AG08396 (cell line): ENCODE measurements at places on chromosomes 6 and 20.

GRCh38 chr20:60191014-60191413 is 232.8 kb downstream of the CDH26 start:
- DNase-seq, result no peak

DNA sequence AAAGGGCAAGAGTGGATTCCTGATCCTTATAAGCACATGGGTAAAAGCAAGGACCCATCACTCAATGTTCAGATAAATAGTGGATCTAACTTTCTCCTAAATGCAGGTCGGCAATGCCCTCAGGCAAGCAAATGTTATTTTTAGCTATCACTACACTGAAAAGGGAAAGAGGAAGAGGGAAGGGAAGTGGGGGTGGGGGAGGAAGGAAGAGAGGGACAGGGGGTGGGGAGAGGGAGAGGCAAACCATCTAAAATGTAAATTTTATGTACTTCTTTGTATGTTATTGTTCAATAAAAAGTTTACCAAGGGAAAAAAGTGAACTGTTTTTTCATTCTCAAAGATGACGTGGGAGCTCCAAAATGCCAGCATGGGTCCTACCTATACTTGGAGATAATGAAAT is 44.2 kb downstream of the CHD6 start:
- DNase-seq, result no peak

DNA sequence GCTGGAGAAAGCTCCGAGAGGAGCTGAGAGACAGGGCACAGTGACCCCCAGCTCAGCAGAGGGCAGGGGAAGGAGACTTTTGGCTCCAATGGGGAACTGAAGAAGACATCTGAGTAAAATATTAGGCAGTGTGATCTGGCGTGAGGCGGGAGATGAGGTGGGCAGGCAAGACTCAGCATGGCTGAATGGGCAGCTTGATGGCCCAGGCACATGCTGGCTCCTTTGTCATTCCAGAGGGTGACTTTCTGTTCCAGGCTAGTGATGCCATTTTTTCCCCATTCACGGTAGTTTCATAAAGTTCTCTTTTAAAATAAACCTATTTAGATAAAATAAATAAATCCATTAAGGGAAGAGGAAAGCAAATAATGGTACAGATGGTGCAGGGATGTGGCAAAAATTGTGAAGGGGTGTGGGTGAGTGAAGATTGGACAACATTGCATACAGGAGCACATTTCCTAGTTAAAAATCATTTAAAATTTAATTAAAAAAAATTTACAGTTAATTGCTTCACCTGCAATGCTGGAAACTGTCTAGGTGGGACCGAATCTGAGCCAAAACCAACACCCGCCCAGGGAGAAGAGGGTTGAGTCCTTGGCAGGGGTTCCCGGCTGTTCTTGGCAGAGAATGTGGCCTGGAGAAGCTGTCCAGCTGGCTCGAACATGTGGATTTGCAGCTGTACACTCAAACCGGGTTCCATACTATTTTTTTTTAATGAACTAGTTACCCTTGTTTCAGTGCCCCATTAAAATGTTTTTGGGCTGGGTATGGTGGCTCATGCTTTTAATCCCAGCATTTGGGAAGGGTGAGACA is 41.7 kb upstream of the PRELID3B start:
- DNase-seq, result no peak

DNA sequence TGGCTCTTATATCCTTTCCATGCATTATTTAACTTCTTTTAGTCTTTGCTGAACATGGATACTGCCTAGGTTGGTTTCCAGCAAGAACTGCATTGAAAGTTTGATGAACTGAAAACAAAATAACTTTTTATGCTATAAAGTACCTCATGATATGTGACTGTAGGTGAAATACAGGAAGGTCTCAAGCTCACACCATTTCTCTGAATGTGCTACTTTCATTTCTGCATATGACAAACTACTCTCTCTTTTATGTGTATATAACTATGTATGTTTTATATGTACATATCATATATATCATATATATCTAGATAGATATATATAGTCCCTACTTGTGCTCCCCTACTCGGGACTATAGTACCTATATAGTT is 65.9 kb downstream of the AIG1 start:
- no peak for DNase-seq

- no peak for DNase-seq
These were observed 89.4 kb upstream of the EZR start for GRCh38 chr6:158908606-158909005.

DNA sequence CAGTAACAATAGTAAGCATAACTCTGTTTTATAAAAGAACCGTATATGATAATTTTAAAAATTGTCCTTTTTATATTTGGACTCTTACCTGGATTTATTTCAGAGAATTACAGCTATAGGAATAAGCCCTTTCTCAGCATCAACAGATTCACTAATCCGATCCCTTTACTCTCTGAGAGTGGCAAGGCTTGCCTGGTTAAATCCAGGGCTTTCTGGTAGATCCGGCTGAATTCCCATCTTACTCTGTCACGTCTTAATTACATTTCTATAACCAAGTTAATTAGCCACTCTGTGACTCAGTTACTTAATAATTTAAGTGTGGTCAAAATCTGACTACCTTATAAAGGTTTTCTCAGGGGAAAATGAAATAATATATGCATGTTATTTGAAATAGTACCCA is 294.7 kb downstream of the FRK start:
- DNase-seq, result no peak

GRCh38 chr6:41347378-41348050 is 12.1 kb downstream of the NCR2 start:
- DNase-seq, result no peak

GRCh38 chr6:122008101-122008999 is 391.1 kb upstream of the HSF2 start:
- peak; percentile 28 for DNase-seq

- no peak for DNase-seq
These were observed 372 bp downstream of the JARID2 start for GRCh38 chr6:15246217-15246665.

DNA sequence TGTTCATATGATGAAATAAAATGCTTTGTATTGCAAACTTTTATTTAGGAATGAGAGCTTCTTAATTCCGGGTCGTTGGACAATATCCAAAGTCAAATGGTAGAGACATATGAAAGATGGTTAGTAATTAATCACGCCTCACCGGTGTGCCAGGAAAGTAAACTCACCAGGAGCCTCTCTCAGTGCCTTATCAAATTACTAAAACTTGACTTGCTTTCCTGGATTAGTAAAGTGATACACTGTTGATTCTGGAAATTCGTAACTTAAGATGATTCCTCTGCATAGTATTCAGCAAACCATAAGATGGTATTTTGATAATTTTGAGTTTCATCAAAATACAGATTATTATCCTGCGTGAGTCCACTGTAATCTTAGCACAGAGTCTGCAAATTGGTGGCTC is 115.2 kb downstream of the PAX1 start:
- DNase-seq, result no peak

GRCh38 chr20:50689864-50690649 is 1.3 kb downstream of the RIPOR3 start:
- DNase-seq, result peak; percentile 4

DNA sequence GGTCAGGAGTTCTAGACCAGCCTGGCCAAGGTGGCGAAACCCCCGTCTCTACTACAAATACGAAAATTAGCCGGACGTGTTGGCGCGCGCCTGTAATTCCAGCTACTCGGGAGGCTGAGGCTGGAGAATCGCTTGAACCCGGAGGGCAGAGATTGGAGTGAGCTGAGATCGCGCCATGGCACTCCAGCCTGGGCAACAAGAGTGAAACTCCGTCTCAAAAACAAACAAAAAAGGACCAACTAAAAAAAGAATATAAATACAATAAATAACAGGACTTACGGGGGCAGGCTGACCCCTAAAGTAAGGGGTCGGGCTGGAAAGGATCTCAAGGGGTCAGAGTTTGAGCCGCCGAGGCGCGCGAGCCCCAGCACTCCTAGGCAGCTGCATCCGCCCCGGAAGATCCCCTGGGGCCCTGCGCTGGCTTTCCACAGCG is 509 bp upstream of the TPD52L2 start:
- DNase-seq, result no peak

DNA sequence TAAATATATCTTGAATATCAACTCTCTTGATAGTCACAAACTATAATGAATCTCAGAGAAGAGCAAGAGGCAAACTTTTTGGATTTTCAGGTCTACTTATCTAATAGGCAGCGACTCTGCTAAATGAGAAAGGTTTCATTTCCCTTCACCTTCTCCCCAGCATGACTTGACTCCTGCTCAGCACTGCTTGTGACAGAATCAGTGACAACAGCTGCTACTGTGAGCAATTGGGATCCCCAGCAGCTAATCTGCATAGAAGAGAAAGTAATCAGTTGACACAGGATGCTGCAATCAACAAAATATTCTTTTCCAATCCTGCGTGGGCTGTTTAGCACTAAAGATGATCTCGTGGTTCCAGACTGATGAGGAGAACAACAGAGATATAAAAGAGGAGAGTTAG is 205.5 kb downstream of the MMUT start:
- DNase-seq, result no peak

- no peak for DNase-seq
These were observed 357.5 kb downstream of the ESR1 start for GRCh38 chr6:152164957-152165356.

DNA sequence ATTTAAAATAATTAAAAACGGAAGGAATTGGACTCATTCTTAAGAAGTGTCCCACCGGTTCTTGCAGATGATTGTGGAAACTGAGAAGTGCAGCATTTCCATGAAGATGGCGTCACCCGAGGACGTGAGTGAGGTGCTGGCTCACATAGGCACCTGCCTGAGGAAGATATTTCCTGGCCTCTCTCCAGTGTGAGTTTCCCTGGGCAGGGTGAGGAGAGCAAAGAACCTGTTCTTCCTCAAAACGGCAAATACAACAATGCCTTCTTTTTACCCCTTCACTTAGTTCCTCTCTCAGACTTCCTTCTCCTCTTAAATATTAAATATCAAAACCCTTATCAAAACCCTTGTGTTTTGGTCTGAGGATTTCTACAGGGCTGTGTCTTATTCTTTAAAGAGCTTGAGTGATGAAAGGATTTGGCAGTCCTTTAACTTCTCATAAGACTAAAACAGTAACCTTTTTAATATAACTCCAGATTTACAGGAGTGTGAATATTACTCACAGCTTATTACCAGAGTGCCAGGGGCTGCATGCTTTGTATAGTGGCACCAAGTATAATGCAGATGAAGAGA is 156.3 kb downstream of the CARMIL1 start:
- DNase-seq, result no peak

GRCh38 chr20:5797843-5798462 is 47.8 kb downstream of the SHLD1 start:
- DNase-seq, result no peak

- no peak for DNase-seq
These were observed 25.3 kb downstream of the RIPOR2 start for GRCh38 chr6:24910331-24910960.

- DNase-seq, result no peak
These were observed 26.4 kb downstream of the ABHD12 start for GRCh38 chr20:25364180-25364788.

GRCh38 chr6:96059586-96059985 is 43.8 kb downstream of the FUT9 start:
- no peak for DNase-seq

DNA sequence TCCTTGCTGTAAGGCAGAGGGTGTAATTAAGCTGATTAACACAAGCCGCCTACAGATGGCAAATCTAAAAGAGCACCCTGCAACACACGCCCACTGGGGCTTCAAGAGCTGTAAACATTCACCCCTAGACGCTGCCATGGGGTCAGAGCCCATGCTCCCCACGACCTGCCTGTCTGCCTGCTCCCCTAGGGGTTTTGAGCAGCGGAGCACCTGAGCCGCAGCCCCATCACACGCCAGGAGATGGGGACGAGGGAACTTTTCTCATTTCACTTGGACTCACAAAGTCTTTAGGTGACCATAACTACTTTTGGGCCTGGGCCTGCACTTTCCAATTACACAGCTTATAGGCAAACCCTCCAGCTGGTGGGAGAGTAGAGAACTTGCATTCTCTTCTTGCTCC is 99.0 kb upstream of the SOX4 start:
- DNase-seq, result no peak

GRCh38 chr6:88775866-88776571 is 187.4 kb downstream of the RNGTT start:
- no peak for DNase-seq

GRCh38 chr6:67237277-67237676 is 1397.8 kb upstream of the ADGRB3 start:
- no peak for DNase-seq

GRCh38 chr6:144055121-144055931 is 40.0 kb downstream of the SF3B5 start:
- no peak for DNase-seq

GRCh38 chr6:50722829-50723554 is 9.7 kb downstream of the TFAP2D start:
- no peak for DNase-seq

DNA sequence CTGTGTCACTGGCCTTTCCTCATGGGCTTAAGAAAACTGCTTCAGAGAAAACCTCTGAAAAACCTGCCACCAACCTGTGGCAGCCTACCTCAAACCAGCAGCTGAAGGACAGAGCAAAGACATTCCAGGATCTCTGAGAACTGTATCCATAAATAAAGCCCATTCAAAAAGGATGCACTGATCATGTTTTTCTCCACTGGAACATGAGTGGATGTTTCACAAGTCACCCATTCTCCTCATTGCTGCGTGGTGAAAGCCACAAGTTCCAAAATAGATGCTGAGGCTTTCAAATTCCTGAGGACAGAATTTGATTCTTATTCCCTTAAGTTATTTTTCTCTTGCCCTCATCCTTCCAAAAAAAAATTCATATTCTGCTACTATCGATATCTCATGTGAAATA is 280.6 kb downstream of the KHDC1L start:
- DNase-seq, result no peak

DNA sequence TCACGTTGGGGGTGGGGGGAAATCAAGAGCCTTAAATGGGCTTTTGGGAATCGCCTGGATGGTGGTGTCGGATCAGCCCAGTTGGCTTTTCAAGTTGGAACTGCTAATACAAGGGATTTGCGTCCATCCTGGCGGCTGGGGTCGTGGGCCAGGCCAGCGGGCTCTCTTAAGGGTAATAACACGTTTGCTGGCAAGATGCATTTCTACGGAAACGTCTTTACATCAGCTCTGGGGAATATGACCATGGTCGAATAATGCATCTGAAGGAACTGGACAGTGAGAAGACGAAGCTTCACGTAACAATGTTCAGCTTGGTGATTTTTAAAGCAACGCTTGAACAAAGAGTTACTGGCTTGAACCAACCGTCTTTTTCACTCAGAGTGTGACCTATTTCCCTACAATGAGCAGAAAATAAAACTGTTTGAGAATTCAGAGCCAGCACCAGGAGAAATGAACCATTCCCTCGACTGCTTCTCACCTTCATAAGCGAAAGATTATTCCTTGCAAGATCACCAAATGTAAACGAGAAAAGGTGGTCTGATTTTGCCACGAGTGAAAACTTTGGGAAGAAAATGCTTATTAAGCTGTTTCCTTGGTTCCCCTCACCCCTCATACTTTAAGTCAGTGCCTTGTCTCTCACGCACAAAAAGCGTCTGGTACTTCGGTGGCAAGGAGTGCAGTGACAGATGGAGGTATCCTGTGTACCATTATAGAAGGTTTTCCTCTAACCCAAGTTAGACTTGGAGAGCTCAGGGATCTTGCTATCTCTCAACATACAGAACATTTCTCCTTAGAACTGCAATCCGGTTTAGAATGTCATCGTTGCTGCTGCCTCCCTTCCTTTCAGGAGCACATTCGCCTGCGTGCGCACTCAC is 1.4 kb upstream of the MARCKS start:
- peak; percentile 43 for DNase-seq
